ENCODE measurements at places on chromosomes 11 and 22. TPM values are rescaled to one million over a fixed set of nuclear protein-coding genes. Genes with fewer than 3 reads are reported as not detected.

- DNase-seq: no peak
Measured at GRCh38 chr11:86708669-86709068, 36.3 kb upstream of the ME3 start.

DNA sequence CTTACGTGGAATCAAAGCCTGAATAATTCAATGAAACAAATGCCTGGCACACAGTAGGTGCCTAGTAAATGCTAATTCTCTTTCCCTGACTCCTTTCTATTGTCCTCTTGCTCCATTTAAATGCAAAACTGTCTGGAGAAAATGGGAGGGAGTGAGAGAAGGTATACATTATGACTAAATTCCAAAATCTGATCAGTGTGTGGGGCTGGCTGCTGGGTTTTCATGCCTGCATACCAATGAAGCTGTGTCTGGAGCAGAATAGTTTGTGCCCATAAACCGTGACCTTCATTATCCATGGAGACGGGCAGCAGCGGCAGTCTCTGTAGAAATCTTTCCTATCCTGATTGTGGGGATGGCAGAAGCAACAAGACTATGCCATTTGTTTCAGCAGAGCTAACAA is 223.4 kb upstream of the ZBED5 start:
- DNase-seq: no peak

DNA sequence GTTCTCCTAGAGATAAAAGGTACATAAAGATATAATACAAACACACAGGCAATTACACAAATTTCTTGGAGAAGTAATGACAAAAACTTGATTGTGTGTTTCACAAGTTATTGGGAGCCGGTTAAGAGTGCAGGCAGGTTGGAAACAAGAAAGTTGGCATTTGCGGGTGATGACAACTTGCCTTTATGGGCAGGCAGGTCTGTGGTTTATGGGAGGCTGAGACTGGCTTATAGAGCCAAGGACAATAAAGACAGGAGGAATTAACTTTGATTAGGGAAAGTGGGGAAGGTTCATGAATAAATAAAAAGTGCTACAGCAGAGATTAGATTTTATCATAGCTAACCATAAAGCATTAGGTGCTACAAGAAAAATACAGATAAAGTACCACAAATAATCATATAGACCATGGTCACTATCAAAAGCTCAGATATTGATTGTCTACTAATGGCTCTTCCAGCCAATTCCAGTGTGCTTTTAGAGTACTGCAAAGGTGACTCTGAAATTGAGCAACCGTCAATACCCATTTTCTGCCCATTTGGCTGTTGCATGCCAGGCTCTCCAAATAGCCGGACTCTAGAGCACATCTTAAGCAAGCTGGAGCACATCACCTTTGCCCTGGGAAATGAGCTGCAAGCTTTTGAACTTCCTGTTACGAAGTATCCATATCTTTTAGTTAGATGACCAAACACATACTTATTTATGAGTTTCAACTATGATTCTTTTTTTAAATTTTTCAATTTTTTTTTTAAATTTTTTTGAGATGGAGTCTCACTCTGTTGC is 33.9 kb upstream of the GAB2 start:
- no peak for DNase-seq

DNA sequence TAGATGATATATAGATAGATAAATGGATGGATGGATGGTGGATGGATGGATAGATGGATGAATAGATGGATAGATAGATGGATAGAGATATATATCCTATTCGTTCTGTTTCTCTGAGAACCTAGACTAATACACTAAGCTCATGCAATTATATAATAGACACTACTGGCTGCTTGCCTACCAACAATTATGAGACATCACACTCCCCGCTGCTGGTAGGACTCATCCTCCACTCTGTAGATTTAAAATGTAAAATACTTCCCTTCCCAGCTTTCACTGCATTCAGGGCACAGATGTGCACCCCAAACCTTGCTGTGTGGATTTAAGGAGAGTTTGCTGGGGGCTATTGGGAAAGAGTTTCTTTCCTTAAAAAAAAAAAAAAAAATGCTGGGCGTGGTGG is 28.3 kb upstream of the RCN1 start:
- DNase-seq: no peak

DNA sequence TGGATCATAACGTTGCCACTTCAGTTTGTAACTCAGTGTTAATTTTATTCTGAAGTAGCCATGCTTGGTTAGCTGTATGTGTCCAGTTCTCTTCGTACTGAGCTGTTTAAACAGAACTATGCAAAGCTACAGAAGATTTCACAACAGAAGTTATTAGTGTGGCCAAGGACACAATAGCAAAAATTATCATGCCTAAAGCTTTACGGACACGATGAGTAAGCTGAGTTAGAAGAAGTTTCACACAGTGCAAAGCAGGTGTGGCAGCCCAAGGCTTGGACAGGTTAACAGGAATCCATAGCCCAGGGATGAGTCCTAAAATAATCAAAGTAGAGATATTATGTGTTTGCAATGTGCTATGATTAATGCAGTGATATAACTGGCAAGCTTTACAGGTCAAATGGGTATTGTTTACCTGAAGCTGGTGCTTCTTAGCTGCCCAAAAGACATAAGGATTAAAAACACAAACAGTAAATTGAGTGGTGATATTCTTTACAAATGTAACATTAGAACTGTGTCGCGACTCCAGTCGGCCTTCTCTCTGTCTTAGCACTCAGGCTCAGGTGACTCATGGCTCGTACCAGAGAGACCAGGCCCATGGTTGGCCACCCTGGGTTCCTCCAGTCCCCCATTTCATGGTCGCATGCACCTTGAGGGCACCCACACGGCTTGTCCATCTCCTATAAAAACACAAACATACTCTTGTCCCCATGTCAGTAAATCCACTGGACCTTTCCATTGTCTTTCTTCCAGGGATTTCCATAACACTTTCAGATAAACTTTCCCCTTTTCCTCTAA is 35.5 kb upstream of the NCAM1 start:
- DNase-seq: no peak

DNA sequence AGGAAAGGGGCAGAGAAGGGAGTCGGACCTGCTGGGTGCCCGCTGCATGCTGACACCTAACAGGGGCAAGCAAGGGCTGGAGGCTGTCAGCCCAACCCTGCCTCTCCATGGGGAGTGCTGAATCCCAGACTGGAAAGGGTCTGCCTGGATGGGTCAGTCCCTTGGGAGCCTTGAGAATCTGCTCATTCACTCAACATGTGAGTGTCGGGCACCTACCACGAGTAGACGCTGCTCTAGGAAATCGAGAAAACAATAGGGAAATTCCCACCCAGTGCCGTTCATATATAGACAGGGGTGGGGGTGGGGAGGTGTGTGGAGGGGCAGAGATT is 4.4 kb upstream of the CTSD start:
- no peak for DNase-seq

GRCh38 chr11:26632691-26633159 is 60.7 kb upstream of the MUC15 start:
- DNase-seq: no peak

GRCh38 chr11:129698212-129698611 is 117.4 kb upstream of the TMEM45B start:
- DNase-seq: no peak

DNA sequence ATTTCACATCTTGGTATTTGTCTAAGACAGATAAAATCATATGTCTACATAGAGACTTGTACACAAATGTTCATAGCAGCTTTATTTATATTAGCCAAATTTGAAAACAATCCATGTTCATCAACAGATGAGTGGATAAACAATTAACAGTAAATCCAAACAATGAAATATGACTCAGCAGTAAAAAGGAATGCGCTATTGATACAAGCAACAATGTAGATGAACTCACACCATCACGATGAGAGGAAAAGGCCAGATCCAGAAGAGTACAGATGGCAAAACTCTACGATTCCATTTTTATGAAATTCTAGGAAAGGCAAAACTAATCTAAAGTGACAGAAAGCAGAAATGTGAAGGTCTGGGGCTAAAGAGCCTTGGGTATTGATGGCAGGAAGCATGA is 384.3 kb downstream of the NTM start:
- DNase-seq: no peak

DNA sequence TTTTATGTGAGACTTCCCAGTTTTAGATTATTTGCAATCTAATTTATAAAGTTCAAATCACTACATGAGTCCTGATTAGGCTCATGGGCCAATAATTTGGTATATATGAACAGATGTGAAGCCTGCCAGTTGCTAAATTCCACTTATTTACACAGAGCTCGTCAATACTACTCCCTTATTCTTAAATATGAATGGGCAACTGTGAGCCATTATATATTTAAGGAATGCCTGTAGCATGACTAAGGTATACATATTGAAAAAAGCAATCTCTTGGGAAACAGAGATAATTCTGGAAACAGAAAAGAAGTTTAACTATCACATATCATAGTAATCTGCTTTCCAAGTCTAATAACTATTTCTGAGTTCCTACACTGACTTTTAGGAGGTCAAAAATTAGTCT is 27.0 kb downstream of the RBMXL2 start:
- no peak for DNase-seq

DNA sequence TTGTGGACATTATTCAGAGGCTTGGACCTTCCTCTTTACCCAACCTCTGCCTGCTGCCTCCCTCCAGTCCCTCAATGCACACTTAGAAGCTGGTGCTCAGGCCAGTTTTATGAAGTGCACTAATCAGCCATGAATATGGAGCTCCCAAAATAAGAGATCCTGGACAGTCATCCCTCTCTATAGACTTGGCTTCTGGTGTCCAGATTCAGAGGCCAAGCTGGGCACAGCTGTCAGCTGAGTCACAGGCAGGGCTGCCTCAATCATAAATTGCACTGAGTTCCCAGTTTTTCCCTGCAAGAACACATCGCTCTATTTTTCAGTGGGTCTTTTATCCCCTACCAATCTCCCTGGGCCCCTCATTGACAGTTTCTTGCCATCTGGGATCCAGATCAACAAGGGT is 161.7 kb upstream of the CADM1 start:
- no peak for DNase-seq

- no peak for DNase-seq
Measured at GRCh38 chr11:68505596-68505995, 45.0 kb downstream of the PPP6R3 start.

GRCh38 chr11:23423656-23424055 is 563.4 kb upstream of the CCDC179 start:
- no peak for DNase-seq

- DNase-seq: no peak
Measured at GRCh38 chr22:27349456-27349855, 452.1 kb downstream of the MN1 start.

DNA sequence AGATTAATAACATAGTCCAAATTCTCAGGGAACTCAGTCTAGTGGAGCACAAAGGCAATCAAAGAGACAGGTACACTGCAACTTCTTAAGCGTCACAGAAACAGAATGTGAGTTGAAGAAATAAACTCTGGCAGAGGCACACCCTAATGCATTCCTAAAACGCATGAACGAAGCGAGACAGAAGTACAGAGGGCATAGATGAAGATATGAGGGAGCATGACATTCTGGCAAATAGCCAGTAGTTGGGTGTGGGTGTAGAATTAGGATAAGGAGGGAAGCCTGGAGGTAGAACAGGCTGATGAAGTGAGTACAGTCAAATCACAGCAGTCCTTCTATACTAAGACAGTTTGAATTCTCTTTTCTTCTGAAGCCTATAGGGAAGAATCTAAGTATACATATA is 838.7 kb upstream of the API5 start:
- DNase-seq: no peak

DNA sequence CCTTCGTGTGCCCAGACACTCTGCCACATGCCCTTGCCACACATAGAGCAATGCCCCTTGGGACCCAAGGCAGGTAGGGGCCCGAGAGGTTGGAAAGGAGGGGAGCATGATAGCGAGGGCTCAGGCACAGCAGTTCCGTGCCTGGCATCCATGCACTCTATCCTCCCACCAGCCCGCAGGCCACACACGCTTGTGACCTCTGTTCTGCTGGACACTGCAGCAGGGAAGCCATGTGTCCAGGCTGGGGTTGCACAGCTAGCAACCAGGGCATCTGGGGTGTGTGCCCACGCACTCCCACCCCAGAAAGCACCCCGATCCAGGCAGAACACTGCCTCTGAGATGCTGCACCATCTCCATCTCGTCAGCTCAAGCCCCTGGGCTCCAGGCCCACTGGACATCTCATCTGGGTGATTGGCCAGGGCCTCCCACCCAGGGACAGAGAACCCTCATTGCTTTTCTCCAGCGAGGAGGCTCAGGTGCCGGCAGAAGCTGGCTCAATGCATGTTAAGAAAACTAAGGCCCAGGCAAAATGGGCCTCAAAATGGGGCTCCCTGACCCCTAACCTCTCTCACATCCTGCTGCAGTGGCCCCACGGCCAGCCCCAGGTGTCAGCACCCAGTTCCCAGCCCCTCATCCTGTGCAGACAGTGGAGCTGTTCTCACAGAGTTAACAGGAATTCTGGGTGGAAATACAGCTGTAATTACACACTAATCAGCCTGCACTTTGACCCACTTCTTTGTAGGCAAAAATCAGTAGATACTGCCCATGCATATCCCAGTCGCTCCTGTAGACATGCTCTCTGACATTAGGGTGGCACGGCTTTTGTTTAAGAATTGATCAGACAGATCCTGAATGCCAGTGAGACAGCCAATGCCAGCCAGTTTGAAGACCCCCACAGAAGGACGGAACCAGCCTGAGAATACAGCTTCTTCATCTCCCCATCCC is 173.9 kb upstream of the B3GAT1 start:
- no peak for DNase-seq

DNA sequence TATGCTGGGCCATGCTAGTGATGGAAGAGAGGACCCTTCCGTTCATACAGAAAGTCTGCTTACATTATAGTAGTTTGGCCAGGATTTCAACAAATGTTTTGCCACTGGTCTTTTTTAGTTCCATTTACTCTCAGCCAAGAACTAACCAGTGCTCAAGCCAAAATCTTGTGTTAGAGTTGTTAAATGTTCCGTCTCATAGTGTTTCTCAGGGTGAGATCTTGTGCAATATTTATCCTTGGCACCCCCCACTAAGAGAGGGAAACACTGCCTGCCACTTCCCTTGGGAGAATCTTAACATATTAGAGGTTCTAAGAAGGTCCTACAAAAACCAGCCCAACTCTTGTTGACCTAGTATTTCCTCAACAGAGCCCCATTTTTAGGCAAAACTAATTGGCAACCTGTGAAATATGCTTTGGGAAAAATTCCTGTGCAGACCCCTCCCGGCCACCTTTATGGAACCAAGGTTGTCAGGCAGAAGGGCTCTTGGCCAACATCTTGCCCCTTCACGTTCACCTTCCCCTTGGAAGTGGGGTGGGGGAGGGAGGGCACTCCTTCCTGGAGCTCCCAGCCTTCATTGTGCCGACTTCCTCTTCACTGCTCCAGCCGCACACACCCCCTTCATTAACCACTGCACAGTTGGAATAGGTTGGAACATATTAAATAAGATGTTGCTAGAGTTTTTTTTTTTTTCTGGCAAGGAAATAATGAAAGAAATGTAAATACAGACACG is 173.2 kb upstream of the SORL1-AS1 start:
- no peak for DNase-seq

- DNase-seq: no peak
Measured at GRCh38 chr11:17244046-17244445, 32.5 kb upstream of the NUCB2 start.

GRCh38 chr11:48109046-48109666 is 107.5 kb upstream of the OR4B1 start:
- no peak for DNase-seq

GRCh38 chr11:117901601-117902000 is 25.1 kb upstream of the FXYD6 start:
- no peak for DNase-seq

Gene LRRC74B
- polyA plus RNA-seq: 0.11 TPM

Gene KRTAP5-9
- polyA plus RNA-seq: 0.33 TPM

Gene SCGB1D1
- not detected for polyA plus RNA-seq

Gene KRTAP5-8
- polyA plus RNA-seq: 0.37 TPM

Gene SMTNL1
- polyA plus RNA-seq: 0.23 TPM
